ENCODE measurements at places on chromosomes 6 and 20.

GRCh38 chr20:37925265-37926165 is 22.6 kb downstream of the VSTM2L start:
- no peak for DNase-seq

GRCh38 chr6:90493332-90493731 is 93.5 kb downstream of the MAP3K7 start:
- no peak for DNase-seq

DNA sequence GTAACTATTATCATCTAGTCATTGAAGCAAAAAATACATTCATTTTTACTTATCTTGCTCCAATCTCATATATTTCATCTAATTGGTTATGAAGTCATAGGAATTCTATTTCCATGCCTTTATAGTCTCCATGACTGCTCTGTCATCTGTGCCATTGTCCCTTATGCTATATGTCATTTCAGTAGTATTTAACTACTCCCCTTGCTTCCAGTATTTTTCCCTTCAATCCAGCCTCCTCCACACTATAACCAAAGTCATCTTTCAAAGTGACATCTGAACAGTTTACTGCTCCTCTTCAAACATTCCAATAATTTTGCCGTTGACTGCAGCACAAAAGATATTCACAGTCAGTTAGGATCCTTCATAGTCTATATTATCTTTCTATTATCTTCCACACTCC is 216.6 kb upstream of the HS3ST5 start:
- DNase-seq = no peak

DNA sequence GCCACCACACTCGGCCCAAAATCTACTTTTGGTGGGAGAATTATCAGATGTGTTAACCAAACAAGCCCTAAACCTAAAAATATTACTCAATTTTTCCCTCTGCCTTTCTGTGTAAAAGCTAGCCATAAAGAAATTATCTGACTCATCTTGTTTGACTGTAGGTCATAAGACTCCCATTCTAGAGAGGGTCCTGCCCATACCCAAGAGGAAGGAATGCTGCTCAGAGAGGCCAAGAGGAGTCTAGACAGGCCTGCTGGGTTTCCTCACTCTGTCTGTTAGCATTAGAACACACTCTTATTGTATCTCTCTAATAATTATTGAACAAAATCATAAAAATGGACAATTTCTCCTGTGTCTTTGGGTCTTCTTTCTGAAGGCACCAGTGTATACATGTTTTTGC is 26.1 kb downstream of the C6orf141 start:
- no peak for DNase-seq

DNA sequence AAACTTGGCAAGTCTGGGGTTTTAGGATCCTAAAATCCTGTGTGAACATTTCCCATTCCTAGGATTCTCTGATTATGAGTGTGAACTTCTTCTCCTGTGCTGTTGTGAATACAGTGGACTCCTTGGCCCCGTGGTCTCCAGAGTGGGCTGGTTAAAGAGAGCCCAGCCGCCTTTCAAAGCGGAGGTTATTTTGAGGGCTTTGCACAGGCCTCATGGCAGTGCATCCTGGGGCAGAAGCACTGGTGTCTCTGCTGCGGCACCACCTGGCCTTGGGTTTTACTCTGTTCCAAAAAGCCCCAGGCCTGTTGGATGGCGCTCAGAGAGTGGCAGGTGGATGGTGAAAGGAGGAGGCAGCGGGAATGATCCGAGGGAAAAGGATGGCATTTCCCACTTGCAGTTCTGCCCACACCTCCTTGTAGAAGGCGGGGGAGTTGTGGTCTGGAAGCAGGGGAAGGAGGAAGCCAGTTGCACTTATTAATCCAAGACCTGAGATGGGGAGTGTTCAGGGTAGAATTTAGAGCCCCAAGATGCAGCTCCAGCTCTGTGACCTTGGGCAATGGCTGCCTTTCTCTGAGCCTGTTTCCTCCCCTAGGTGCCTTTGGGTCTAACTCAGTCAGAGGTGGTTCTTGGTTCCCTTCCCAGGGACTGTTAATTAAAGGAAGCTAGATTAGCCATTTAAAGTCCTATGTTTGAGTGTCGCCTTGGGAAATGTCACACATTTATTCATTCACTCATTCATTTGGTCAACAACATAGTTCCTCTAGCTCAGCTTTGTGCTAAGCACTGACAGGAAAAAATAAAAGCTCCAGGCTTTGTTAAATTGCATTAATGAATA is 22.4 kb downstream of the MMP24 start:
- DNase-seq = no peak
